Colonic mucosa (tissue), 4 donors: ENCODE measurements at places on chromosomes 7 and 10. TPM values are rescaled to one million over a fixed set of nuclear protein-coding genes. Genes with fewer than 3 reads are reported as not detected.

DNA sequence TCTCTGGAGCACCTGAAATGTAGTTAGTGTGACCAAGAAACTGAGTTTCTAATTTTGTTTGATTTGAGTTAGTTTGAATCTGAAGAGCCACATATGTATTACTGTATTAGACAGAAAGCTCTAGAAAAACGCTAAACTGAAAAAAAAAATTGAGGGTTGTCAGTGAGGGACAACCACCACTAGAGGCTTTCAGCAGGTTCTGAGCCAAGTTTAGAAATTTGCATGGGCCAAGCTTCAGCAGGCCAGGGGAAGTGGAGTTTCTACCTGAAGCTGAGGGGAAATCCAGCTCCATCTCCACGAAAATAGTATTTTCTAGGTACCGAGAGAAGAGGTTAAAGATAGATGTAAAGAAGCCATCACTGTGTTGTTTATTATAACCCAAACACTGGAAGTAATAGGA is 77.9 kb upstream of the PLXNA4 start:
- no peak for DNase-seq

DOCK1 gene
- total RNA-seq, result 46.4 TPM

DNA sequence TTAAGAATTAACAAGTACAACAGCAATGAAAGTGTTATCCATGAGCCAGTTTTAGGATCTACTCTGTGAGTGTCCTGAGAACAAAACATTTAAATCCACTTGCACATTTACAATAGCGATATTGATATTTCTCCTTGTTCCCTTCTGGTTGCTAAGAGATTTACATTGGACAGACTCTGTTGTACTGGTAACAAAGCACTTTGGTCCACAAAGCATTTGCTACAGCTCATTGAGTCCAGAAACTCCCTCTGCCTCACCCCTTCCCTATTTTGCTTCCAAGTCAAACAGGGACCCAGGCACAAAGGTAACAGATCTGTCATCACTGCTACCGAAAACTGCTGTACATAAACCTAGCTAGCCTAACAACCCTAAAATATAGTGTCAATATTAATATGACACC is 2.1 kb downstream of the ANK3 start:
- no peak for DNase-seq

ADIRF gene
- total RNA-seq, result 91.2 TPM

- DNase-seq, result no peak
Measured at GRCh38 chr7:80218723-80219122, 84.1 kb downstream of the GNAI1 start.

- DNase-seq, result no peak
Measured at GRCh38 chr10:113681533-113682470, 2.1 kb downstream of the CASP7 start.

ASB10 gene
- not detected for total RNA-seq

GRCh38 chr10:33441561-33441960 is 107.1 kb upstream of the NRP1 start:
- no peak for DNase-seq

- DNase-seq, result no peak
Measured at GRCh38 chr10:35413985-35414861, 77.9 kb downstream of the CCNY start.

GSTO2 gene
- 18.9 TPM for total RNA-seq

GRCh38 chr7:101792051-101792681 is 25.3 kb upstream of the CUX1 start:
- no peak for DNase-seq
